ENCODE measurements at places on chromosomes 1 and 21.

DNA sequence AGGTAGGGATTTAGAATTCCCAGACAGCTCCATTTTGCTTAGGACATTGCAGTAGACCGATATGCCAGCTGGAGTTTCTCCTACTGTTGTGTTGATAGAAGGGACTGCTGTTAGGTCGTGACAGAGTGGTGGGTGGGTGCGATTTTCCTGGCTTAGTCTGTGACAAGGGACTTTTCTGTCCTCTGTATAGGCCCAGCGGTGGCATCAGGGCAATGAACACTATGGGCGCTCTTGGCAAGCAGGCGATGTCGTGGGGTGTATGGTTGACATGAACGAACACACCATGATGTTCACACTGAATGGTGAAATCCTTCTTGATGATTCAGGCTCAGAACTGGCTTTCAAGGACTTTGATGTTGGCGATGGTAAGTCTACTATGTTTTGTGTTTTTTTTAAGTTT, 321.8 kb downstream of the ZP4 start:
- DNase-seq: no peak

GRCh38 chr1:111441573-111442192, 7.4 kb downstream of the WDR77 start:
- DNase-seq: peak; percentile 6

GRCh38 chr1:45037456-45037855, 25.4 kb downstream of the UROD start:
- DNase-seq: no peak

DNA sequence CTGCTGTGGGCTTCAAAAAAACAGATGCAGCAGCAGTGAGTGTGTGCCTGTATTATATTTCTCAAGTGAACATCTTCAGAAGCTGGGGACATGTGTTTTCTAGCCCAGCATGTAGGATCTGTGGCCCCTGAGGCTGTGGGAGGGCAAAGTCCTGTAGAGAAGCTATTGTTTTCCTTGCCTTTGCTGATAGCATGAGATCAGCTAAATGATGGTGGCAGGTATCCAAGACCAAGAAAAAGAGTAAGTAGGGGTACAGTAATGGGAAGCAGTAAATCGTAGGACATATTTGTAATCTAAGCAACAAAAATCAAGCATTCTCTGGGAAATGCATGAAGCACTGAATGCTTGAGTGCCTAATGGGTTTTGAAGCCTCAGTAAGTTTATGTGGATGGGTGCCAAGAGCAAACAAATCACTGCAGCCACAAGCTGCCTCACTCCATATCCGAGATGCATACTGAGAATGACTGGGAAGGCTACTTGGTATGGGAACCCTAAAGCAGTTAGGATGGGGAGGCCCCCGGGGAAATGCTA, 98.3 kb downstream of the CD58 start:
- peak; percentile 82 for DNase-seq

- no peak for DNase-seq
Observed at GRCh38 chr21:41037936-41038335, 130.0 kb upstream of the BACE2 start.

DNA sequence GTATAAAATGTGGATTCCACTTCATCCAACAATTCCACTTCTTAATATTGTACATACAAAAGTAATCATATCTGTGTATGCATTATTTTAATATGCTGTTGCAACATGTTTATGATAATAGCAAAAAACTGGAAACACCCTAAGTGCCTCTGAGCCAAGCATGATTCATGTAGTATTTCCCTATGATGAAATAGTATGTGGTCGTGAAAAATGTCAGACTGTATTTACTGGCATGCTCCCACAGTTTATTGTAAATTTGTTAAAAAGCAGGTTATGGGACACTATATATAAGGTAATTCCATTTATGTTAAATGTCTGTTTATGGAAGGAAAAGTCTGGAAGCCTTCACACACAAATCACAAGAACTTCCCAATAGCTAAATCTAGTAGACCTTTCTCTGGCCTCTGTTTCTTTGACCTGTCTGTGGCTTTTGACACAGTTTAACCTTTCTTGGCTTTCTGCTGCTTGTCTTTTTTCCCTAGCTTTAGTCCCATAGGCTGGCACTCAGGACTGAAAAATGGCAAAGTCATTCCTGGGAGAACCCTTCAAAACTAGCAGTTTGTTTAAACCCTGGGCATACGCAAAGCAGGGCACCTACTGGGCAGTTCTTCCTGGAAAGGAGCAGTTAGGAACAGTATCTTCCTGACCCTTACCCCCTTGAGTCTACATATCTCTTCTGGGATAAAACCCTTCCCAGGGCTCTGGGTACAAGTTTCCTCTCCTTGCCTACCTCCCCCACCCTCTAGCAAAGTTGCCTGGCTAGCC, 65.4 kb upstream of the ARTN start:
- no peak for DNase-seq

- peak; percentile 74 for DNase-seq
Observed at GRCh38 chr1:153490272-153491051, 30.0 kb upstream of the S100A7 start.

GRCh38 chr1:231639819-231640218, 13.2 kb downstream of the DISC1 start:
- no peak for DNase-seq

DNA sequence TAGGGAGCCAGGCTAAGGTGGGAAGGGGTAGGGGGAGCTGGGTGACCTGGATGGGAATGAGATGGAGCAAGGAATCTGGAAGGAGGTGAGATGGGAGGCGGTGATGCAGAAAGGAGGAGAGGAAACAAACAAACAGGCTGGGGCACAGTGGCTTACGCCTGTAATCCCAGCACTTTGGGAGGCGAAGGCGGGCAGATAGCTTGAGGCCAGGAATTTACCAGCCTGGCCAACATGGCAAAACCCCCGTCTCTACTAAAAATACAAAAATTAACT, 10.8 kb downstream of the CRABP2 start:
- DNase-seq: no peak

DNA sequence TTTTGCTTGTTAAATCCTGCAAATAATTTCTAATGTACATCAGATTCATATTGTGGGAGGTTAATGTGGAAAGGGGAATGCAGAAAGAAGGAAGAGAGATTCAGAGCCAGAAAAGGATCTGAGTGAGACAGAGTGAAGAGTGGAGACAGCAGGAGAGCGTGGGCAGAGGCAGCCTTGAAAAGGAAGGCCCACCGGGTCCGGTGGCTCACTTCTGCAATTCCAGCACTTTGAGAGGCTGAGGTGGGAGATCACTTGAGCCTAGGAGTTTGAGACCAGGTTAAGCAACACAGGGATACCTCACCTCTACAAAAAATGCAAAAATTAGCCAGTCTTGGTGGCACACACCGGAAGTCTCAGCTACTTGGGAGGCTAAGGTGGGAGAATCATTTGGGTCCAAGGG, 222.0 kb upstream of the RAB4A start:
- DNase-seq: no peak

DNA sequence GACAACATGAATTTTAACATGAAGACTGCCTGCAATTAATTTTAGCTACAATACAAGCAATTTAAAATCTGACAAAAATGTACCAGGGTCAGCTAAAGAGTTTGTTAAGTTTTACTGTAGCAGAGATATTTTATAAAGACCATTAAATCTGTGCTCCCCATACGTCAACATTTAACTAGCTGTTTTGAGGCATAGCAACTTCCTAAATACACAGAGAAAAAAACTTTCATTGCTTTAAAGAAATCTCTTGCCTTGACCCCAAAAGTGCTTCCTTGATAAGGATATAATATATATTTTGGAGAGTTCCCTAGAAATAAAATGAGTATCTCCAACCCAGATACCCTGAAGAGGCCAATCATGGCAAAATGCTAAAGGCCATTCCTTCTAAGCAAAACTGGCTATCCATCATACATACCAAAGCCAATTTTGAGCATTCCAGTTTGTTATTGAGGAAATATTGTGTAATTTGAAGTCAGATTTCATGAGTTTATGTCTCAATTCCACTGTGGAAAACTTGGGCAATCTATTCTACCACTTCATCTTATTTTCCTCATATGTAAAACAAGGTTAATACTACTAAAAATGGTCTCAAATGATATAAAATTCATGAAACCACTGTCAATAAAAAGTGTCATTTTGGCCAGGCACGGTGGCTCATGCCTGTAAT, 19.1 kb downstream of the ASPM start:
- DNase-seq: no peak

DNA sequence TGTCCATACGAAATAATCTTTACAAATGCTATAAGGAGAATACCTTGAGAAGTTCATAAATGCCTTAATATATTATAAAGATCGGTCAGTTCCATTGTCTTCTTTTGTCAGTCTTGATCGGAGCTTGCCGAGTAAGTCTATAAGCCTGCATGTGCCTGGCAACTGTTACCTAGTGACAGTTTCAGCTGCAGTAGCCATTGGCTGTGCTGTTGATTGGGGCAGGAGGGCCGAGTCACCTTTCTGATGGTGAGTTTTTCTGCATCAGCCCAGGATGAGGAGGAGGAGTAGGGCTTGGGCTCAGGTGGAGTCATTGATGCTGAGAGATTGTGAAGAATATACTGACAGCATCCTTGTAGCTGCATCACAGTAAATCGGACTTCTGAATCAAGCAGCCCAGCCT, 1.9 kb upstream of the GPR52 start:
- DNase-seq: peak; percentile 40
